ENCODE measurements at places on chromosomes 6 and 20.

DNA sequence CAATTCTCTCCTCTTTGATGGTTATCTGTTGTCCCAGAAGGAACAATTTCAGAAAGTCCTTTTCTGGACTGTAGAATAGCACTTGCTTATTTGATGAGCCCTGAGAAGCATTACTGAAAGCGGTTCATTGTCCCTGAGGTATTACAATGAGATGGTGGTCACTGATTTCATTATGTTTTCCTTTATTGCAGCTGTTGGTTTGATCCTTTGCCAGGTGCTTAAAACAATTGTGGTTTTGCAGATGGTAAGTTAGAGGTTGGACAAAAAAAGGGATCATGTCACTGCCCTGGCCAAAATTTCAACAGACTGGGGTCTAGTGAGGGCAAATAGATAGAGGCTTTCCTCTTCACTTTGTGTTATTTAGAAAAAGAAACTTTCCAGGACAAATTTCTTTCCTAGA is 61.9 kb downstream of the ESR1 start:
- DNase-seq, result no peak

GRCh38 chr6:44041461-44042260 is 85.6 kb downstream of the MRPL14 start:
- peak; percentile 58 for DNase-seq

DNA sequence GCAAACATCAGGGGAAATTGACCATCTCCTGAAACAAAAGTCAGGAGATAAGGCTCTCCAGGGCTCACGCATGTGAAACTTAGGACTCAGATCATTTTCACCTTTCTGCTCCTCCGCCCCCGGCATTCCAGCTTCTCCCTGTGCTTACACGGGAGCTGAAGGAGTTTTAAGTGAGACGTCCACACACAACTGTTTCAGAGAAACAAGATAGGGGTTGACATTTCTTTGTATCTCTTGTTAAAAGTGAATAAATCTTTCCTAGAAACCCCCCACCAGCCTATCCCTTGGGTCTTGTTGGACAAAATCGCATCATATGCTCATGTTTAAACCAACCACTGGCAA is 46.1 kb downstream of the FAM50B start:
- no peak for DNase-seq

DNA sequence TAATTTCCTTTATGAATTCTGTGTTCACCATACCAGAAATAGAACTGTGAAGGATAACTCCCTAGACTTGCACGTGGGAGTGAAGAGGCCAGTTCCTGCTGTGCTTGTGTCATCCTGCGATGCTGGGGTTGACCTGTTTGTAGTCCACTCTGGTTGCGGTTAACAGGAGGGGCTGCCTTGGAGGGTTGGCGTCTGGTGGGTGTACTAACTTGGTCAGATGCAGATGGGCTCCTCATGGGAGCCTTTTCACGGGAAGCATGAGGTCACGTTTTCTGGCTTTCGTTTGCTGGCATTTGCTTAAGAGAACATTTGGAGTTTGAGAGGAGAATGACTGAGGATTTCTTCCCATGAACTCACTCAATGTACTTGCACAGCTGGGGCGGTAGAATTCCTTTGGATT is 41.2 kb downstream of the IGF2R start:
- DNase-seq, result peak; percentile 49

- DNase-seq, result no peak
These were observed 284.3 kb upstream of the SULF2 start for GRCh38 chr20:48069596-48069995.

- DNase-seq, result no peak
These were observed 621.8 kb downstream of the BCKDHB start for GRCh38 chr6:80728101-80728750.

GRCh38 chr20:63332488-63333240 is 28.5 kb downstream of the CHRNA4 start:
- peak; percentile 81 for DNase-seq

DNA sequence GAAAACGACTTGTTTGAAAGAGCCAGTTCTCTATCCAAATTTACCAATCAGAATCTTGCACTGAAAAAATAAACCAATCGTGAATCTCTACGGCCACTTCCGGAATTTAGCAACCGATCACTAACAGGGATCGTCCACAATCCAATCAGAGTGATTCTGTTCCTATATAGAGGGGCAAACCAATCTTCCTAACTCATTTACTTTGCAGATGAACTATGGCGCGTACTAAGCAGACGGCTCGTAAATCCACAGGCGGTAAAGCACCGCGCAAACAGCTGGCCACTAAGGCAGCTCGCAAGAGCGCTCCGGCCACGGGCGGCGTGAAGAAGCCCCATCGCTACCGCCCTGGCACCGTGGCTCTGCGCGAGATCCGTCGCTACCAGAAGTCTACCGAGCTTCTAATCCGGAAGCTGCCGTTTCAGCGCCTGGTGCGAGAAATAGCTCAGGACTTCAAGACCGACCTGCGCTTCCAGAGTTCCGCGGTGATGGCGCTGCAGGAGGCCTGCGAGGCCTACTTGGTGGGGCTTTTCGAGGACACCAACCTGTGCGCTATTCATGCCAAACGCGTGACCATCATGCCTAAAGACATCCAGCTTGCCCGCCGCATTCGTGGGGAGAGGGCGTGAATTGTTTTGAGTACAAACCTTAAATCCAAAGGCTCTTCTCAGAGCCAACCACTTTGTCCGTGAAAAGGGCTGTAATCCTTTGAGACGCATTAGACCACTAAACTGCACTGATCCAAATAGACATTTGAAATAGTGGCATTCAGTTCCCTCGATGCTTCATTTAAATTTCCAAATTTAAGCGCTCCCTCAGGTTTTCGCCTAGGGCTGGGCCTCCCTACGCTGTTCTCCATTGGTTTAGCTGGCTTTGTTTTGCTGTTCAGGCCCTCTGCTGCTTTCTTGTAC is 138.0 kb downstream of the HFE start:
- DNase-seq, result no peak

DNA sequence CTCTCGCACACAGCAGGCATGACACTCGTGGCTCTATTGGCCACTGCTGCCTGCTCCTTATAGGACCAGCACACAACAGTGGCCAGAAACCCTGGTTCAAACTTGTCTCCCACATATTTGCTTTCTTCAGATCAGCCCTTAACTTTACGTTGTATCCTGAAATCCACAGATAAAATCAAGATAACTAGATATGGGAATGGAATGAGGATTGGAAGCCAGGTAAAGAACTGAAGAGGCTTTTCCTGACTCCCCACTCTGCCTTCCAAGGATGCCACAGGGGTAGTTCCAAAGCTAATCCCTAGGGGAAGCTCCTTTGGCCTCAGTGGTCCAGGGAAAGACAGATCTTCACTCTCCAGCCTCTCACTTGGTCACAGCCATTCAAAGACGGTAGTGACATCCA is 86.5 kb downstream of the INSM1 start:
- DNase-seq, result no peak

GRCh38 chr20:19009081-19009688 is 195.6 kb downstream of the SCP2D1 start:
- no peak for DNase-seq

- DNase-seq, result no peak
These were observed 47.4 kb downstream of the SOD2 start for GRCh38 chr6:159645640-159646039.

- no peak for DNase-seq
These were observed 97.0 kb downstream of the GCLC start for GRCh38 chr6:53447865-53448264.

DNA sequence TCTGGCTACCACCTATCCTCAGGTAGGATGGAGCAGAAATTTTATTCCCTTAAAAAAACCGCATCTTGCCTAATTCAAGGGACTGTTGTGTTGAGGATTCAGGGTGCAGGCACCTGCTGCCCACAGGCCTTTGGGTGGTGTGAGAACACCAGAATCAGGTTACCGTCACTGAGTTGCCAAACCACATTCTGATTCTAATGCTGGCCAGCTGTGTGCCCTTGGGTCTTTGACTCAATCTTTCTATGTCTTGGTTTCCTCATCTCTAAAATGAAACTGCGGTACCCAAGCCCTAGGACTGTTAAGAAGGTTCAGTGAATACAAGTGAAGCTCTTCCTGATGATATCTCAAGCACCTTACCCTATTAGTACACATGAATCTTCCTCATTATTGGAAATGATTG is 827.3 kb downstream of the DHX35 start:
- DNase-seq, result no peak

DNA sequence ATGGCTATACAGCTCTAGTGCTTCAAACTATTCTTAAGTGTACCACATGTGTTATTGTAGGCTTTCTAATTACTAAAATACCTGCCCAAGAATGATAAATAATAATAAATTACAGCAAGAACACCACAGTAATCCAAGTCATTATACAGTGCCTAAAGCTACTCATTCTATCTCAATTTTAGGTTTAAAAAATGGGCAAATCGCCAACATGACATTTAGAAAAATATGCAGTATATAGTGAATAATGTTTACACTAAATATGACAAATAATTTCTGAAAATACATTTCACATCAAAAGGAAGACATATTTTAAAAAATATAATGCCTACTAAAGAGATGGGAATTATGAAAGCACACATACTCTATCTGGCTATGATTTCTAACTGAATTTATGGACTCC is 91.8 kb downstream of the MAN1A1 start:
- DNase-seq, result no peak

DNA sequence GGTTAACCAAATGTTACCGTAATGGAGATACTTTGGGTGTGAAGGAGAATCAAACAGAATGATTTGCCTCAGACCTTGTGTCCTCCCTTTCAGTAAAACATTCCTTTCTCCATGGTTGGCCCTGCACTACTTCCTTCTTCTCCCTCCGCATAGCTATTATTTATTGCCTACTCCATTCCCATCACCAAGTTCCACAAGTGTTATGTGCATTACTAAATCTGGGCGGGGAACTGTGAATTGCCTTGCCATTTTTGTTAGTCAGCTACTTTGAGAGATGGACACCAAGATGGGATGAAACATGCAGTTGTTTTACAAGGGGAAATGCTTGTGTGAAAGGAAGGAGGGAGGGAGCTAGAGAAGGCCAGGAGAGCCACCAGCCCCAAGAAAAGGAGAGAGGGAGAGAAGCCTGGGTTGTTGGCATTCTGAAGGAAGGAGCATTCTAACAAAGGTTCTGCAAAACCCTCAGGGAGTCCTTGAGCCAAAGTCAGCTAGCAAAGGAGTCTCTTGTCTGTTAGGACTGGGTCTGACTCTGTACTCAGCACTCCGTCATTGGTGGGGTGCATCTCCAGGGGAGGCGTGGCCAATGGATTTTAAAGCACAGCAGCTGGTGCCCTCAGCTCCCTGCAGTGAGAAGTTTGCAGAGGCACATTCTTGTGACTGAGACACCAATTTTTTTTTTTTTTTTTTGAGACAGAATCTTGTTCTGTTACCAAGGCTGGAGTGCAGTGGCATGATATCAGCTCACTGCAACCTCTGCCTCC is 83.6 kb upstream of the CHD6 start:
- no peak for DNase-seq

GRCh38 chr6:169243186-169243585 is 10.5 kb downstream of the THBS2 start:
- DNase-seq, result no peak

GRCh38 chr6:14671261-14671681 is 553.7 kb downstream of the CD83 start:
- DNase-seq, result no peak

GRCh38 chr20:36802326-36803222 is 29.0 kb upstream of the DSN1 start:
- no peak for DNase-seq

DNA sequence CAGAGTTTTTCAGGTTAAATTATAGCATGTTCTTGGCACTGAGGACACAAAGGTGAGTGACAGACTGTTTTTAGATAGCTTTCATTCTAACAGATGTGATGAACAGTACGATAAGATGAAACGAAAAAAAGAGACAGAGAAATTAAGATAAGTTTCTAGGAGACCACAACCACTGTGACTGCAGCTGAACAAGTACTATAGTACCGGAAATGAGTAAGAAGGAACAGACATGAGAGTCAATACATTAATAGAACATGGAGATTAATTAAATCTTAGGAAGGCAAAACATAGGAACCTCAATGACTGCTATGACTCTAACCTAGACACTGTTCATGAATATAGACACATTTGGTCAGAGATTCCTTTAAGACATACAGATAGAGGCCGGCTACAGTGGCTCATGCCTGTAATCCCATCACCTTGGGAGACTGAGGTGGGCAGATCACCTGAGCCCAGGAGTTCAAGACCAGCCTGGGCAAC is 40.2 kb downstream of the HBS1L start:
- DNase-seq, result no peak

DNA sequence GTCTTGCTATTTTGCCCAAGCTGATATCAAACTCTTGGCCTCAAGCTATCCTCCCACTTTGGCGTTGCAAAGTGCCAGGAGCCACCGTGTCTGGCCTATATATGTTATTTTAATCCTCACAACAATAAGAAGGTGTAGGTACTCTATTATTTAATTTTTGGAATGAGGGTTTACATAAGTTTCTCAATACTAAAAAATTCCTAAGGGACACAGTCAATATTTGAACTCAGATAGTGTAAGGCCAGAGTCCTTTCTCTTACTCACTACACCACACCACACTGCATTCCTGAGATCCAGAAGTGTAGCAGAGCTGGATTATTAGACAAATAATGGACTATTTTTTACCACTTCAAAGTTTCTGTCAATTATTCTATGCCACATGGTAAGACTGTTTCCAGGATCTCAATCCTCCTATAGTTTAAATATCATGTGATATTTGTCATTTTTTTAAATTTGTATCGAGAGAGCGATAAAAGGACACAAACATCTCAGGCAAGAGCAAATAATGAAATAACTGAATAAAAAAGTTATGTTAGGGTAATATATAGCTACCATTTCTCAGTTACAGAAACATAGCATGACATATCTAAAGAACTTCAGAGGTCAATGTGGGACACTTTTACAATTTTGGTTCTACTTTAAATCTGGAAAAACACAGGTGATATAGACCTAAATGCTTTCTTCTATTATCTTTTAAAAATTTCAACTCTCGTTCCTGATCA is 162.2 kb upstream of the THEMIS start:
- no peak for DNase-seq

GRCh38 chr6:138194287-138194686 is 24.0 kb downstream of the PBOV1 start:
- DNase-seq, result no peak

DNA sequence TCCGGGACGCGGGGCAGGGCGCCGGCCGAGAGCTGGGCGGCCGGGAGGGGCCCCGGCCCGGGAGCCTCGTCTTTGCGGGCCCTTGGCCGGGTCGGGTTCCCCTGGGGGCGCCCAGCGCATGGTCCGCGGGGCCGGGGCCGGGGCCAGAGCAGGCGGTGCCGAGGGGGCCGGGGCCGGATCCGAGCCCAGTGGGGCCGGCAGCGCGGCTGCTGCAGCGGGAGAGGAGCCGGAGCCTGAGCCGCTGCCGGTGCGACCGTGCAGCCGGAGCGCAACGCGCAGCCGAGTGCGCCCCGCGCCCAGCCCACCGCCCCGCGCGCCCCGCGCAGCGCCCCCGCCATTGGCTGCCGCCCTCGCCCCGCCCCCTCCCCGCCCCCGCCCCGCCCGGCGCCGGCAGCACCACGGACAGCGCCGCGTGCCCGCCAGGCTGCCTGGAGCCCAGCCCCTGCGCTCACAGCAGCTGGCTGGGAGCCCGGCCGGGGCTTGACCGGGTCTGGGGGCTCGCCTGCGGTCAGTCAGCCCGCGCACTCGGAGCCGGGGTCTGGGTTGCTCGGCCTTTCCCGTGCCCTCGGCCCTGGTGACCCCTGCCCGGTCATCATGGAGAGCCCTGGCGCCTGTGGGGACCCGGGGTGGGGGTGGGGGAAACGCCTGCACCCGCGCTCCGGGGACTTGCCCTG is at the start of gene HRH3:
Gene HRH3, minus strand, starts transcription at position 287 of the 674 bp plus-strand sequence. CDS start 308 bp downstream, outside the sequence.
- DNase-seq, result no peak

- DNase-seq, result no peak
These were observed 9.8 kb upstream of the ELOVL5 start for GRCh38 chr6:53358440-53359094.
